ENCODE measurements at places on chromosomes 2 and 18. TPM values are rescaled to one million over a fixed set of nuclear protein-coding genes. Genes with fewer than 3 reads are reported as not detected.

DNA sequence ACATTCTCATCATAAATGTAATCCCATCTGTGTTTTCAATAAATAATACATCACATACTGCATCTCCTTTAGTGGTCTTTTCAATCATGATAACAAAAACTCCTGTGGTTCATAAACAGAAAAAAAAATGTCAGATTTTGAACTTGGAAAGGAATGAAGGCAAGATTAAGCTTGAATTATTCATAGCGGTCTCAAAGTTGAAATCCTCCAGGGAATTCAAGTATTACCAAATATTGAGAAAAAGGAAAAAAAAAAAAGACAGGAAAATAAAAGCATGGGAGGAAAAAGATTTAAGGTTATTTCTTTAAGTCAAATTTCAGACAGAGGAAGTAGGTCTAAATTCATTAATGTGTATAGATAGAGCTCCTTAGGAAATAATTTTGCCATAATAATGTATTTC is 92.1 kb downstream of the COLEC12 start:
- no peaks in the 10 kb centered on the region for H3K36me3 ChIP-seq
- H3K4me3 ChIP-seq = no peak overlapping the region
- H3K4me1 ChIP-seq = no peaks in the 10 kb centered on the region
- H3K27me3 ChIP-seq = no peaks in the 10 kb centered on the region
- H3K27ac ChIP-seq = no peak overlapping the region

DNA sequence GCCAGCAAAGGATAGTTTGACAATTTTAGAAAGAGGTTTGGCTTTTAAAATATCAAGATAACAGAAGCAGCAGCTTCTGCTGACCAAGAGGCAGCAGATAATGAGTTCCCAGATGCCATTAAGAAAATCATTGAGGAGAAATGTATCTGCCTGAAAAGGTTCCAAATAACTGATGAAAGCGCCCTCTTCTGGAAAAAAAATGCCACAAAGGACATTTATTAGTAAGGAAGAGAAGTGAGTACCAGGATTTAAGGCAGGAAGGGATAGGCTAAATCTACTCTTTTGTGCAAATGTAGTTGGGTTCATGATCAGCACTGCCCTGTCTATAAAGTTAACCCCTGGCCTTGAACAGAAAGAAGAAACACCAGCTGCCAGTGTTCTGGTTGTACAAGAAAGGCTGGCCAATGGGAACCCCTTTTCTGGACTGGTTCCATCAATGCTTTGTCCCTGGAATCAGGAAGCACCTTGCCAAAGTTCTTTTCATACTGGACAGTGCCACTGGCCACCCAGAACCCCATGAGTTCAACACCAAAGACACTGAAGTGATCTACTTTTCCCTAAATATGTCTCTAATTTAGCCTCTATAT is 40.6 kb downstream of the DHX57 start:
- no peaks in the 10 kb centered on the region for H3K4me1 ChIP-seq
- H3K4me3 ChIP-seq = no peak overlapping the region
- H3K36me3 ChIP-seq = peaks cover 56% of the 10 kb centered on the region
- H3K27me3 ChIP-seq = no peaks in the 10 kb centered on the region

GRCh38 chr2:128797937-128798336 is 479.3 kb upstream of the HS6ST1 start:
- no peak for DNase-seq
- no peak overlapping the region for H3K27ac ChIP-seq
- no peak overlapping the region for H3K4me3 ChIP-seq
- no peaks in the 10 kb centered on the region for H3K36me3 ChIP-seq
- H3K27me3 ChIP-seq = no peaks in the 10 kb centered on the region
- no peaks in the 10 kb centered on the region for H3K4me1 ChIP-seq

DNA sequence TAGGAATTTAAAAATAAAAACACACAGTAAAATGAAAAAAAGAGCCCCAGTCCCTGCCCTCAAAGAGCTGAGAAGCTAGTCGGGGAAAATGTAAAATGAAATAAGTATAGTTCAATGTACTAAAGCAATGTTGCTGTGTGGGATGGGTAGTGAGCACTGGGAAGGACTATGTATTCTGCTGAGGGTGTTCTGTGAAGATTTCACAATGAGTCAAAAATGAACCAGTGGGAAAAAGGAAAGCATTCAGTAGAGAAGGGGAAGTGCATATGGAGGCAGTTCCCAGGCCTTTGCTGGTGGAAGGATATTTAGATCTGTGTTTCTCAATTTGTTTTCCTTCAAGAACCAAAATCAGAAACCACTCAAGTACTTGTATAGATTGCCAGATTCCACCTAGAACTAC is 1094.7 kb upstream of the KLHL29 start:
- H3K27ac ChIP-seq = no peak overlapping the region
- H3K27me3 ChIP-seq = peaks cover 14% of the 10 kb centered on the region

DNA sequence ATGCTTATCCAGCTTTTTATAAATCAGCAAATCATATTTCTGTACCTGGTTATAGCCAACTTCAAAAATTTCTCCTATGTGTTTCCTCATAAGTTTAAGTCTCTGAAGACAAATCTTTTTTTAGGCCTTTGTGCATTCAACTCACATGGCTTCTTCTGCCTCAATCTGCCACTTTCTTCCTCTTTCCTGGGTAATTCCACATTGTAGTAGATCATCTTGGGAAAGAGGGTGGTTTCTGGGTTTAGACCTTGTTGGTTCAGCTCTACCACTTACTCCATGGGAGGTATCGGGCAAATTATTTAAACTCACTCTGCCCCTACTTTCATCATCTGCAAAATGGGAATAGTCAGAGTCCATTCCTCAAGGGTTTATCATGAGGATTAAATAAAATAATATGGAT is 707.0 kb upstream of the ZEB2 start:
- no peak for DNase-seq
- no peaks in the 10 kb centered on the region for H3K27me3 ChIP-seq
- H3K4me3 ChIP-seq = no peak overlapping the region

Gene LDAH
- total RNA-seq = 17.0 TPM

Gene ANKRD62
- not detected for total RNA-seq

Data from MCF 10A (cell line).